KBM-7 (cell line): ENCODE measurements at places on chromosomes 16 and 17.
A peak's percentile ranks its signal among the peaks of the same experiment; 100 is the strongest.

GRCh38 chr17:4998732-4999429, 1.1 kb downstream of the KIF1C start:
- peak; percentile 12 for DNase-seq

GRCh38 chr17:57178839-57179238, 77.5 kb upstream of the MSI2 start:
- DNase-seq, result no peak

DNA sequence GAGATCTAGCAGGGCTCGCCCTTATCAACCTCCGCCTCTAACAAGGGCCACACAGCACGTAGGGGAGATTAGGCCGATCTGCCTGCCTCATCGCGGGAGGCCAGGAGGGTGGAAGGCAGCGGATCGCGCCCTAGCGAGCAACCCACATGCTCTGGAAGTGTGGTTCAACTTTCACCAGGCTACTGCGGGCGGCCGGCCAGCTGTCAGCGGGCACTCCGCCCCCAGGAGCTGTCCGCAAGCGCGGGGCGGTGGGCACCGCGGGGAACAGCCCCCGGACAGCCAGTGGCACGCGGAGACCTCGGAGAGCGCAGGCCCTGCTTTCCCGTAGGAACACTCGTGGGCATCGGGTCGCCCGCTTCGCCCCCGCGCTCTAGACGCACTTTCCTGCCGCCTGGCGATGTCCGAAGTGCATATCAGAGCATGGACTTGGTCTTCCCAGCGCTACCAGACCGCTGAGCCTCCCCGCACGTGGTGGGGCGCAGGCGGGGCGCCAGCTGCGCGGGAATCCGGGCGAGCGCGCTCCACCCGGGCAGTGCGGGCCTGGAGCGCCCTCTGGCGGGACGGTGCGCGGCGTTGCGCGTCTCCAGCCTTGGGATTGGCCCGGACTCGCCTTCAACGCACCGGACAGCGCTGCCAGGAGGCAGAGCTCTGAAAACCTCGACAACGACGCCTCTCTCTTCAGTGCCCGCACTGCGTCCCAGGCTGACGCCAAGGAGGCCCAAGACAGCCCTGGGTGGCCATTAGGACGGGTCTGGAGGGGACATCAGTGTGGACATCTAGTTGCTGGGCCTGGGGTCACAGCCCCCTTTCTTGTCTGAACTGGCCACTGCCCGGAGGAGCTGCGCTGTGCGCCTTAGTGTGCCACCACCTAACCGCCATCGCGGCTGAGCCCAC, 3.6 kb upstream of the ZNHIT3 start:
- peak; percentile 89 for DNase-seq

DNA sequence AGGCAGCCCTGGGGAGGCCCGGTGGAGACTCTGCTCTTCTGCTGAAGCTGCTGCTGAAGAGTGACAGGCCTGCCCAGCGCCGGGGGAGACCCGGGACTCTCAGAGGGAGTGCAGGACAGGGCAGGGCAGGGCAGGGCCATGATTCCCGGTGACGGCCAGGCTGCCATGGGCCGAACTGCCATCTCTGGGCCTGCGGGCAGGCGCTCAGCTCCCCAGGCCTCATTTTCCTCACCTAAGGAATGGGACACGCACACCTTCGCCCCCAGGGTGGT, 22.6 kb upstream of the SSTR5 start:
- DNase-seq, result no peak

- DNase-seq, result no peak
Measured at GRCh38 chr17:30219315-30219714, 16.2 kb downstream of the SLC6A4 start.

GRCh38 chr17:50920041-50920410, 53.9 kb upstream of the TOB1 start:
- DNase-seq, result no peak

DNA sequence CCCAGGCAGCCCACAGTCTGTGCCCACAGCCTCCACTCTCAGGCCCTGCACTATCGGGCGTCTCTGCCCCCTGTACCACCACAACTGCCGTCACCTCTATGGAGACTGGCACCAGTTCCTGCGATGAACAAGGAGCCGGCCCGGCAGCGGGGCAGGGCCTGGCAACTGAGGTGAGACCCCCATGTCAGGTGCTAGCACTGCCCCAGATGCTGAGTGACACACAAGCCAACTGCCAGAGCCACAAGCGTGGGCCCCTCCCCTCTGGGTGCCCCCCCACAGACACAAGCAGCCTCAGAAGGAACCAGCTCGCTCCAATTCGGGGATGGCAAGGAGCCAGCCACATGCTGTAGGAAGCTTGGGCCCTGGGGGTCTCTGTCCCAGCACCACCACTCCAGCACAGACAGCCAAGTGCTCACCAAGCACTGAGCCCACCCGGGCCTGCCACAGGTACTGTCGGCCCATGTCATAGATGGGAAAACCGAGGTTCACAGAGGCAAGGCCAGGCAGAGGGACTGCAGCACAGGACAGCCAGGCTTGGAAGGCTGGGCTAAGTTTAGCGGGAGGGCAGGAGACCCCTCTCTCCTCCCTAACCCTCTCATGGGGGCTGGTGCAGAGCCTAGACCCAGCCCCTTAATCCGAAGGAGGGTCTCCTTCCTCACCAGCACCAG, 1.5 kb upstream of the PVALEF start:
- no peak for DNase-seq

GRCh38 chr16:56981729-56982271, 7.6 kb upstream of the NLRC5 start:
- no peak for DNase-seq
